ENCODE measurements at places on chromosomes 5 and 9. TPM values are rescaled to one million over a fixed set of nuclear protein-coding genes. Genes with fewer than 3 reads are reported as not detected.

Gene C8G
- polyA plus RNA-seq = not detected

Gene FAM221B
- not detected for polyA plus RNA-seq

Gene SOX30
- polyA plus RNA-seq = 0.81 TPM

Gene SLC36A3
- polyA plus RNA-seq = not detected
